ENCODE measurements at places on chromosomes 11 and 22.

GRCh38 chr22:25890651-25891050 is 148.7 kb downstream of the MYO18B start:
- no peak for DNase-seq

- no peak for DNase-seq
Observed at GRCh38 chr22:49959782-49960158, 802 bp upstream of the PIM3 start.

GRCh38 chr22:21003782-21004181 is 1.9 kb upstream of the THAP7 start:
- no peak for DNase-seq

- no peak for DNase-seq
Observed at GRCh38 chr11:131840545-131840944, 470.1 kb downstream of the NTM start.

DNA sequence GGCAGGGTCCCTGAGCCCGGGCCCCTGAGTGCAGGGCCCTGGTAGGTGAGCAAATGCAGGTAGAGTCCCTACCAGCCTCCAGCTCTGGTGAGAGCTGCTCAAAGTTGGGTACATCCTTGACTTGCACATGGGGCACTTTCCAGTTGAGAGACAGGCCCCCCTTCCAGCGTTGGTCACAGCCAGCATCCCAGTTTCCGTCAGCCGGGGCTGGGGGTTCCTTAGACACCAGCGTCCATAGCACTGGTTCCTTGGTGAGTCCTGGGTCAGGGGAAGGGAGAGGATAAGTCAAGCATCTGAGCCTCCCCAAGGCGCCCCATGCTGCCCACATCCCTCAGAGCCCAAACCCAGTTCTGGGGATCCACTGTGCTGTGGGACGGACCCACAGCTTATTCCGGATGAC is 5.6 kb downstream of the PNPLA5 start:
- DNase-seq, result no peak

Measured in stimulated activated CD4-positive, alpha-beta T cell treated with anti-CD3 and anti-CD28 coated beads, TNF-alpha, amount 100 ng/mL, for 1 hour (primary cell).